ENCODE measurements at places on chromosomes 7 and 10.

DNA sequence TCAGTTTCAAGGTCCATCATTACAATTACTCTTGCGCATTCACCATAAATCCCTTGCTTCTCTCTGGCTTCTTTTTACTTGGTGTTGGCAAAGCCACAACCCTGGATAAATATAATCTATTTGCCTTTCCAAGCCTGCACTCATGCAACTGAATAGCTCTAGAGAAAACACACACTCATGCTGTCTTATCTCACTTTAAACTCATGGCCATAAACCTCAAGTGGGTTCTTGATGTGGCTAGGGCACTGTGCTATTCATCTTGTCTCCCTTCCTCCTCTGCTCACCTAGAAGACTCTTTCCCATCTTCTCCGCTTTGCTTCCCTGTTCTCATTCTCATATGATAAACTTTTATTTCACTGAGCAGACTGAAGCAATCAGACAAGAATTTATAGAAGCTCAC lies 165.4 kb upstream of the MTPN start:
- no peak for DNase-seq

DNA sequence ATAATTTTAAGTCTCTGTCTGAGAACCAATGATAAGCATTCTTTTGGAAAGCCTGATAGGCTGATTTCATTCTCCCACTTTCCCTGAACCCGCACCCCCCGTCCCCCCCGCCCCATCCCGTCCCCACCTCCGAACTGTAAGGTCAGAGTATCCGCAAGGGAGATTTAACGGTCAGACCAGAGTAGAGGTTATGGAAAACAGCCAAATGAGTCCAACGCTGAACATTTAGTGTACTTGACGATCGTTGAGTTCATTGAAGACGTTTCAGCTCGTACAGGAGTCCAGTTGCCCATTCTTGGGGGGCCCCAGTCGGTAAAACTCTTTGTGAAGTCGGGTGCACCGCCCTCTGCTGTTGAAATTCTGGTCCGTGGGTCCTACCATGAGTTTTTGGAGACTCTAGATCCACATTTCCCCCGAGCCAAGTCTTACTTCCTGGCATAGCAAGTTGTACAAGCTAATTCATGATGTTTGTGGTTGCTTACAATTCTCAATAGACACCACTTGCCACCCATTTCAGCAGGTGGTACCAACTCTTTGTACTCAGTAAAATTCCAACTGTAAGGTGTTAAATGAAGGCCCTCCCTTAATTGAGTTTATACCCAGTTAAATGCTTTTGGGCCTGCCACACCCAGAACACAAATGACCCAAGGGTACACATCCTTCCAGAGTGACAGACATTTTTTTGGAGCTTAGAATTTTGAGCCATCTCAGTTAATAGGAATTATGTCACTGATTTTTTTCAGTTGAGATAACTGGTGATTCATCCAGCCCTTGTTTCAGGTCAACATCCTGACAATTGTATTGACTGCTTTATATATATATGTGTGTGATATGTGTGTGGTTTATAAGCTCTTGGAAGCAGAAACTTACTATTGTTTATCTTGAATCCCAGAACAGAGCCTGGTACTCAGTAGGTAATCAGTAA lies 1.2 kb downstream of the MARCHF5 start:
- peak; percentile 67 for DNase-seq

DNA sequence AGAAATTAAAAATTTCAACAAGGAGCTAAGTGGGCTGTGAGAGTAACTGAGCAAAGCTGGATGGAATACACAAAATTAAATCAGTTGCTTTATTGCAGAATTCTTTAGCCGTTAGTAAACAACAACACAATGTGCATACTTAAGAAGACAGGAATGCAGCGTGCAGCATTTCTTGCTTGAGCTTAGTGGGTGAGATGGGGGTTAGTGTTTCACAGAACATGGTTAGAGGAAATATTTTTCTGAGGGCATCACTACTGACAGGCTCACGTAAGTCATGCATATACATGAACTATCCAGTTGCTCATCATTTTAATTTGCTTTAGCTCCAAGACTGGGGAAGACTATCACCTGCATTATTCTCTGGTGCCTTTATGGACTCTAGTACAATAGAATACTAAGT lies 80.8 kb downstream of the CD36 start:
- no peak for DNase-seq

- no peak for DNase-seq
Observed at GRCh38 chr7:44750424-44750823, 1.8 kb downstream of the ZMIZ2 start.

GRCh38 chr7:106926892-106927291 lies 61.8 kb downstream of the PIK3CG start:
- DNase-seq, result no peak

- DNase-seq, result no peak
Observed at GRCh38 chr7:27205325-27206280, 5.7 kb upstream of the HOXA13 start.

DNA sequence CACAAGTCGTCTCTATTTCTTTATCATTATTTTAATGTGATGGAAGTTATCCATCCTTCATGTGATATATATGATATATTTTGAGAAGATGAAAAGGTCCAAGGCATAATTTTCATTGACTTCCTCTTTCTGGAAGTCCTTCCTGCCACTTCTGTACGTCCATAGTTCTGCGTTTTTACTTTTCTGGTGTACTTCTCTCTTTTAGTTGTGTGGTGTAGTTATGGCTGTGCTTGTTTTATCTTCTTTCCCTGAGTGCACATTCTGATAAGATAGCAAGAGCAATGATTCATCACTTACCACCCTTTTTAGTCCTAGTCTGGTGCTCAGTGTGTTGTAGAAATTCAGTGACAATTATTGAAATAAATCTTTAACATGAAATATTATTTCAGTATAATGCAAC lies 231.3 kb upstream of the FERD3L start:
- DNase-seq, result no peak

DNA sequence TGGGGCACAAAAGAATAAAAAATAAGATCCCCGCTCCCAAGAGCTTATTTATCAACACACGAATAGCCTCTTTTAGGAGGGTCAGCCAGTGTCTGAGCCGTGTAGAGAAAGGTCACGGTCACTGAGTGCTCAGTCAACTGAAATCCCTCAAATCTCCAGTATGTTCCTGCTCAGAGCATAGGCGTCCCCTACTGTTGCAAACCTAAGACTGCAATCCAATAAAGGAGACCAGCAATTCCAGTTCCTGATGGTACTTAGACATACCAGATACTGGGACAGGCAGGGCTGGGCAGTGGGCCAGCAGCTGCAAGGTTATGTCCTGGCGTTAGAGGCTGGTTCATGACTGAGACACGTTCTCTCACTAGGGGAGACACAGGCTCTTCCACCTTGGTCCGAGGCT lies 93.6 kb downstream of the CACNB2 start:
- no peak for DNase-seq

GRCh38 chr7:39987641-39988347 lies 37.7 kb downstream of the CDK13 start:
- no peak for DNase-seq

GRCh38 chr7:139522830-139523198 lies 671 bp upstream of the CLEC2L start:
- DNase-seq, result no peak

GRCh38 chr7:25656071-25656470 lies 427.8 kb upstream of the NPVF start:
- no peak for DNase-seq

GRCh38 chr10:120423431-120424197 lies 33.4 kb upstream of the PLPP4 start:
- no peak for DNase-seq

DNA sequence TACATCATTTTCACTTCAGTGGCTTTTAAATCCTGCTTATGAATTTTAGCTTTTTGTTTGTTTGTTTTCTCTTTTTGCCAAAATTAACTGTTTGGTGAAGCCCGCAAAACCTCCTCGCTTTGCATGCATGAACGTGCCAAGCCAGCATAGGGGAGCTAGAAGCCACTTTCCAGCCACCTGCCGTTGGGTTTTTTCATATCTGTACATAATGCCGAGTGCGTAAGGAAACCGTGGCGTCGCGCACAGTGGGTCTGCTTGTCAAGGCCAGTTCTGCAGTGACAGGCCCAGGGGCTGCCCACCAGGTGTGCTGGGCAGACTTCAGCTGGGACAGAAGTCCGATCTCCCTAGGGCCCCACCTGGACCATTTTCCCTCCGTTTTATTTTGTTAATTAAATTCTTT lies 41.1 kb downstream of the WIPI2 start:
- DNase-seq, result no peak

DNA sequence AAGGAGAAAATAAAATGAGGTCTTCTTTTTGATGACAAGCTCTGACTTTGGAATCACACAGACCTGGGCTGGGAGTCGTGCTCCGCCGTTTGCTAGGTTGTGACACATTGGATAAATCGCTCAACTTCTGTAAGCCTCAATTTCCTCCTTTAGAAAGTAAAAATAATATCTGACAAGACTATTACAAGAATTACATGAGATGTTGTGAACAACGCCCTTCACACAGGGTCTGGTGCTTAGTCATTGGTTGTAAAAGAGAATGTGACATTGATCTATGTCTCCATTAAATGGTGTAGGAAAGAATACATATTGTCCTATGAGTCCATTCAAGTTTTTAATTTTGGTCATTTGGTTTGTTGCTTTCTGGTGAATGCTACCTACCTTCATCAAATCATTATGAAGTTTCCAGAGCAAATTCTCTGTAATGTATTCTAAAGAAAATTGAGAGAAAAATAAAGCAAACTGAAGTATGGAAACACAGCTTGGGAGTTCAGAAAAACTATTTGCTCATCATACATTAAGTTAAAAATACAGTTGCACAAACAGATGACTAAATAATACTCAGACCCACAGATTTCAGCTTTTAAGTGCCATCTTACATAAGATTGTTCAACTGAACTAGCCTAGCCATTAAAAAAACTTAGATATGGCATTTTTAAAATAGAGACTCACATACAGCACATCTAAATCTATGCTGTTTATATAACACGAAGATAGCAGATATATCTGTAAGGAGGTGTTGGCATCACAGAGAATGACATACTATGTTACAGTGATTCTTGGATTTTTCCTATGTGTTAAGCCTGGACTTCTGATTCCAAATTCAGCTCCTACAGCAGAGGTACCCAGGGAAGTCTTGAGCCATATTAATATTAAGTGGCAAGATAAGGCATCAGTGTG lies 12.3 kb upstream of the ADRB1 start:
- DNase-seq, result no peak

GRCh38 chr7:20351901-20352300 lies 21.2 kb downstream of the ITGB8 start:
- no peak for DNase-seq

DNA sequence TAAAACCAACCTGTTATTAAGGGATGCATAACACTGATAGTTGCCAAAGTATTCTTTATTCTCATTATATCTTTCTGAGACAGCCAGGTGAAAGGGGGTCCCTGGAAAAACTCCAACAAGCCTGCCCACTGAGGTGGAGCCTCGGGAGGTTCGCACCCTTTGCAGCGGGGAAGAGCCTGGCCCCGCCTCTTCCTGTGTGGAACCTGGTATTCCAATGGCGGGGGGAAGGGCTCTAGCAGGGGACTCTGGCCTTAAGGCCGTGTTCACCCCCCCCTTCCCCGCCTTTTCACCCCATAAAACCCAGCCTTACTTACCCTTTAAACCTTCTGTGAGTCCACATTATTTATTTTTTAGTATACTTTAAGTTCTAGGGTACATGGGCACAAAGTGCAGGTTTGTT lies 62.4 kb upstream of the PDK4 start:
- DNase-seq, result no peak

- no peak for DNase-seq
Observed at GRCh38 chr7:138510003-138510402, 49.9 kb downstream of the TRIM24 start.

- DNase-seq, result no peak
Observed at GRCh38 chr10:30558411-30558810, 71.1 kb downstream of the LYZL2 start.

- DNase-seq, result no peak
Observed at GRCh38 chr10:103885617-103886016, 30.2 kb upstream of the SH3PXD2A start.

DNA sequence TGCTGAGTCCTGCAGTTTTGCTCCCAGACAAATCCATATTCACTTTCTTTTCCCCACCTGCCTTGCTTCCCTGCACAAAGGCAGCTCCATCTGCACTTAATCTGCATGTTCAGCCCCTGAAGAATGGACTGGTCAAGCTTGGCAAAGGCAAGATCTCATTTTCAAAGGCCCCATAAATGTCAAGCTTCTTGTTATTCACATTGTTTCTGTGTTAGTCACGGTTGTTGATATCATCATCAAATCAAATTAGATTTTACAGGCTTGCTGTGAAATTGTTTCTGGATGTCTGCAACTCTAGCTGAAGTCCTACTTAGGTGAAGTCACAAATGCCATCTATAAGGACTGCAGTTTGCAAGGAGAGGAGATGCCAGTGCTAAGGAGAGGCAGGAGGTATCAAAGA lies 91.0 kb downstream of the GPAM start:
- no peak for DNase-seq

GRCh38 chr7:39651265-39651664 lies 27.9 kb downstream of the RALA start:
- DNase-seq, result no peak

DNA sequence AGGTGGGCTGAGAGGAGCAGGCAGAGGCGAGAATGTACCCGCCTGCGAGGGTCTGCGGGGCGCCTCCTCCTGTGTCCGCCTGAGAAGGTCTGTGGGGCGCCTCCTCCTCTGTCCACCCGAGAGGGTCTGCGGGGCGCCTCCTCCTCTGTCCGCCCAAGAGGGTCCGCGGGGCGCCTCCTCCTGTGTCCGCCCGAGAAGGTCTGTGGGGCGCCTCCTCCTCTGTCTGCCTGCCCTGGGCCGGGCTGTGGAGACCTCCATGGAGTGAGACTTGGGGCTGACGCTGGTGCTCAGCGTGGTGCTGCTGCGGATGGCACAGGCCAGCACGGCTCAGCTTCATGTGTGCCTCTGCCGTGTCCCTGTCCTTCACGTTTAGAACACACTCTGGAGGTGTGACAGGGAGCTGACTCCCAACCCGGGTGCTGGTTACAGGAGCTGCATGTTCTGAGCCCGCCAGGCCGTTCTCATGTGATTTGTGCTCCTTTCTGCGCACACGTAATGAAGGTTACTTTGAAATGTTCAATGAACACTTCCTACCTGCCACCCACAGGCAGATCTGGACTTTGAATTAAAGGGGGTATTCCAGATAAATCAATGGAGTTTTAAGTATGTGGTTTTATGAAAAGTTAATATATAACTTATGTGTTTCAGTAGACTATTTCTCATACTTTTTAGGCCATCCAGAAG lies 20.5 kb upstream of the GET4 start:
- no peak for DNase-seq

- DNase-seq, result no peak
Observed at GRCh38 chr10:34124522-34125035, 690.5 kb downstream of the PARD3 start.

DNA sequence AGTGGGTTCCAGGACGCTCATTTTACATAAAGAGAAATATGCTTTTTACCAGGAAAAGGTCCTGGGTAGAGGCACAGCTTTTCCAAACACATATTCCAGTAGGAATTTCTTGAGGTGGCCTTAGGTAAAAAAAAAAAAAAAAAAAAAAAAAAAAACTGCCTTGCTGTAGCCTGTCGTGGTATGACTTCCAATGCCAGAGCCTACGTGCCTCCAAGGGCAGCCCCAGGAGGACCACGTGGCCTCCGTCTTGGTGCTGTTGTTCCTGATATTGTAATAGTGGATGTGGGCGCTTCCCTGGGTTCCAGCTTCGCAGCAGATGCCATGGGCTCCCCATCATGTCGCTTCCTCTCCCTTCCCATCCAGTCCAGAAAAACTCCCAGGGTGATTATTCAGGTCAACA lies 49.3 kb downstream of the PRKAG2 start:
- no peak for DNase-seq

GRCh38 chr10:80477813-80478212 lies 23.7 kb downstream of the TSPAN14 start:
- no peak for DNase-seq
